Nucleus accumbens (tissue), 56 donors: ENCODE measurements at places on chromosomes 13 and 19.
A peak's percentile ranks its signal among the peaks of the same experiment; 100 is the strongest.

DNA sequence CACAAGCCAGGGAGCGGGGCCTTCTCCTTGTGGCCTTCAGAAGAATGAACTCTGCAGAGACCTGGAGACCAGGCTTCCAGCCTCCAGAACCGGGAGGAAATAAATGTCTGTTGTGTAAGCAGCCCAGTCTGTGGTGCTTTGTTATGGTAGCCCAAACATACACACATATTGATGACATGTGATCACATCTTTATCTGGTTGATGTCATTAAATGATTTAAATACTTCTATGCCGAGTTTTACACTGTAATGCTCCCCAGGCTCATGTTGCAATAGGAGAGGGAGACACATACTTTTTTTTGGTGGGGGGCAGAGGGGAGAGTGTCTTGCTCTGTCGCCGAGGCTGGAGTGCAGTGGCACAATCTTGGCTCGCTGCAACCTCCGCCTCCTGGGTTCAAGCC is 188.0 kb upstream of the IRS2 start:
- DNase-seq: no peak

- DNase-seq: no peak
These were observed 186.5 kb downstream of the NHLRC3 start for GRCh38 chr13:39224671-39225240.

GRCh38 chr13:91699863-91700262 is 301.4 kb downstream of the GPC5 start:
- no peak for DNase-seq

- peak; percentile 22 for DNase-seq
These were observed 70.0 kb downstream of the INSR start for GRCh38 chr19:7224209-7224686.

DNA sequence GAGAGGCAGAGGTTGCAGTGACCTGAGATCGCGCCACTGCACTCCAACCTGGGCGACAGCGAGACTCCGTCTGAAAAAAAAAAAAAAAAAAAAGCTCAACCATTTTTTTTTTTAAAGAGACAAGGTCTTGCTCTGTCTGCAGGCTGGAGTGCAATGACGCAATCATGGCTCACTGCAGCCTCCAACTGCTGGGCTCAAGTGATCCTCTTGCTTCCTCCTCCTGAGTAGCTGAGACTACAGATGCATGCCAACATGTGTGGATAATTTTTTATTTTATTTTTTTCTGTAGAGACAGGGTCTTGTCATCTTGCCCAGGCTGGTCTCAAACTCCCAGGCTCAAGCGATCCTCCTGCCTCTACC is 10.3 kb downstream of the EHD2 start:
- DNase-seq: no peak

DNA sequence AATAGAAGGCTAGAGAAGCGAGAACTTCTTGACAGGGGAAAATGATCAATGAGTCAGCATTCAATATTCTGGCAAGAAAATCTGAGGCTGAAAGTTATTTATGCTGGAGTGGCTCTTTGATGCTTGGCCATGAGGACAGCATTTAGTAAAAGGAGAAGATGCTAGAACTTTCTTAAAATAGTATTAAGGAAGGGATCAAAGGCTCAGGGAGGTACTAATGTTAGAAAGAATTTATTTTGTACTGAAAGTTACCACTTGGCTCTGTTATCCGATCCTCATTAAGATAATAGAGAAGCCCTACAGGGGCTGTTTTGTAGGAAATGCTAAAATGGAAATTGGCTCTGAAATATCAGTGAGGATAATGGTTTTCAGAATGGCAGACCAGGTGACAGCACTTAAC is 1774.6 kb upstream of the PCDH20 start:
- DNase-seq: no peak

- no peak for DNase-seq
These were observed 114.7 kb downstream of the RAP2A start for GRCh38 chr13:97548711-97549110.

GRCh38 chr13:31027136-31027535 is 94.7 kb downstream of the TEX26 start:
- DNase-seq: no peak

- no peak for DNase-seq
These were observed 67.2 kb downstream of the MBD3L1 start for GRCh38 chr19:8899356-8899755.

DNA sequence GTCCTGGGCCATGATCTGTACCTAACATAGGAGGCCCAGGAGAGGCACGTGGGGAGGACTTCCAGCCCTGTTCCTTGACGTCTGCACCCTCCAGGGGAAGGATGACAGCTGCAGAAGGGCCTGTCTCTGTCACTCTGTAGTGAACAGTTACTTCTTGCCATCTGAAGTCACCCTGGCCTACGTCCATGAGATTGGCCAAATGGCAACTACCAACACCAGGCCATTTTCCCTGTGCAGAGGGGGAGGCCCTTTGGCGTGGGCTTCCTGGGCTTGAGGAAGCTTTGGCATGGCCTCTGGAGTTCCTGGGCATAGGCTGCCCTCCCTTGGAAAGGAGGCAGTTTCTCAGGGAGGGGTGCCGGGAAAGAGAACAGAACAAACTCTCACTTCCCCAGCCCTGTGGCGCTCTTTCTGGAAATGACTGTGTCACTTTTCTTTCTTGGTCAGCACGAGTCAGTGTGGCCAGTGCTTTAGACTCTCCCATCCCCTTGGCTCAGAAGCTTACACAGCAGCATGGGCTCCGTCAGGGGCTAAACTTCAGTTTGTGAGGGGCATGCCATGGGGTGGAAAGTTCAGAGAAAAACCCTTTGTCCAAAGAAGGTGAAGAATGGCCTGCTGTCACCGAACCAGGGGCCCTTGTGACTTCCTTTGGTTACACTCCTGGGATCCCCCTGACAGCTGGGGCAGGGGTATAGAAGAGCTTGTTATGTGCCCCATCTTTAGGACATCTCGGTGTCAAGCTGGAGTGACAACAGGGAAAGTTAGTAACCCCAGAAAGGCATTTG is 5.3 kb downstream of the CARM1 start:
- DNase-seq: no peak

DNA sequence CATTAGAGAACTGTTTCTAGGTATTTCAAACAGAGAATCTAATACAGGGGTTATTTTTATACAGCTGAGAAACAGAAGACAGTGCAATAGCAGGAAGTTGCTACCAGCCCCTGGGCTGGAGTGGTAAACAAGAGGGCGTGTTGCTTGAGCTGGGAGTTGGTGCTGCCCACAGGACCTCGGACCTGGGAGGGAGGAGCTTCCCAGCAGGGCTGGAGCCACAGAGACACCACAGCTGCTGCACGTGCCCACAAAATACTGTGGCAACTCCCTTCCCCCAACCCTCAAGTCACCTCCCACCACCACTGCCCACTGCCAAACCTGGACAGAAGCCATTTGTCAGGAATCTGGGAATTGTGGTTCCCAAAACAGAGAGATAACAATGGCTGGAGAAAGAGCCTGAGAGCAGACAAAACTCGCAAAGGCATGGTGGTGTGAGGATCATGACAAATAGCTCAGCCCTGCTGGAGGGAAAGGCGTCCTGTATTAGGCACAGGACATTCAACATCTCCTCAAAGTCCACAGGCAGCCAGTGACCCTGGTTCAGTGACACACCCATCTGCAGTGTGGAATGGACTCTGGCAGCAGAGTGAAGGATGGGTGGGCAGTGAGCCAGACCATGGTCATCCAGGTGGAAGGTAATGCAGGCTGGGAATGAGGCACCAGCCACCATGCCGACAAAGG is 57.2 kb downstream of the SPATA13 start:
- DNase-seq: no peak

- DNase-seq: no peak
These were observed 76.9 kb downstream of the LRCH1 start for GRCh38 chr13:46629811-46630413.

DNA sequence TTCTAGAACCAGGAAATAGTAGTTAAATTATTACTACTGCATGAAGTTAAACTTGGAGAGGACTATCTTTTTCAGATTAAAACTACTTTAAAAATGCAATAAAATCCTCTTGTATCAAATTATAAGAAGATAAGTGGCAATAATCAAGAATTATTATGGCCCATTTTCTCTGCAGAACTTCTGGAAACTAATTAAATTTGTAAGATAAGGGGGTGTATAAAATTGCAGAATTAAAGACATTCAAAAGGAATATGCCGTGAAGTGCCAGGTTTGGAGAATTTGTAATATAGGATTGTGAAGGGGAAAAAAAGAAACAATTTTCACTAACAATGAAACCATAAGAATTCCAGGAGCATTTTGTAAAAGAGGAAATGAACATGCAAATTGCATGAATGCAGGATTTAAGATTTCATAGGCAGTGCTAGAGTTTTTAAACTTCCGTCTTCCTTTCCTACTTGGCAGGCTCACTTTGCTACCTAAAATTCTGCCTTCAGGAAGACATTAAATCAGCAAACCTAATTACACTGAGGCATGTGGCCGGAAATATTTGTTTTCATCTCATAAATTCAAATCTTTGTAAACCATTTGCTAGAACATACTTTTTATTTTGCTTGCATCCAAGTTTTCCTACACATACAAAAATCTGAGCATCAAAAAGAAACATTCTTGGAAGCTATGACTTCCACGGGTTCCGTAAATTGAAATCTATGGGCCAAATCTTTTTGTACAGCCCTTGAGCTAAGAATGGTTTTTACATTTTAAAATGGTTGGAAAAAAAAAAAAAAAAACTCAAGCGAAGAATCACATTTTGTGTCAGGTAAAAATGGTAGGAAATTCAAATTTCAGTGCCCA is 166.9 kb downstream of the DCLK1 start:
- no peak for DNase-seq

DNA sequence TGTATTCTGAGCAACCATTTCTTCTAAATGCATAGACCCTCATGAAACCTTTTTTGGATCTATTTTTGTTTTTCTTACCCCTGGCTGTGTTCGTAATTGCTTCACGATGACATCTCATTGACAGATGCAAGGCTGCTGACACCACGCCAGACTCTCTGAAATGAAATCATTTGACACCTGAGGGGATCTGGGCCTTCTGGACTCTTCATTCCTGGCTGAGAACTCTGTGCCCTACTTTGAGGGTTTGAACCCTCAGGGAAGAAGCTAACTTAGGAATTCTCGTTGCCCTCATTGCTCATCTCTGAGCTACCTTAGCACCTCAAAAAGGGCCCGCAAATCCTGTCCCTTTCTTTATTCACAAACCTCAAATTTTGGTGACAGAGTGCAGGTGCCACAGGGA is 40.5 kb upstream of the NBEA start:
- DNase-seq: no peak

DNA sequence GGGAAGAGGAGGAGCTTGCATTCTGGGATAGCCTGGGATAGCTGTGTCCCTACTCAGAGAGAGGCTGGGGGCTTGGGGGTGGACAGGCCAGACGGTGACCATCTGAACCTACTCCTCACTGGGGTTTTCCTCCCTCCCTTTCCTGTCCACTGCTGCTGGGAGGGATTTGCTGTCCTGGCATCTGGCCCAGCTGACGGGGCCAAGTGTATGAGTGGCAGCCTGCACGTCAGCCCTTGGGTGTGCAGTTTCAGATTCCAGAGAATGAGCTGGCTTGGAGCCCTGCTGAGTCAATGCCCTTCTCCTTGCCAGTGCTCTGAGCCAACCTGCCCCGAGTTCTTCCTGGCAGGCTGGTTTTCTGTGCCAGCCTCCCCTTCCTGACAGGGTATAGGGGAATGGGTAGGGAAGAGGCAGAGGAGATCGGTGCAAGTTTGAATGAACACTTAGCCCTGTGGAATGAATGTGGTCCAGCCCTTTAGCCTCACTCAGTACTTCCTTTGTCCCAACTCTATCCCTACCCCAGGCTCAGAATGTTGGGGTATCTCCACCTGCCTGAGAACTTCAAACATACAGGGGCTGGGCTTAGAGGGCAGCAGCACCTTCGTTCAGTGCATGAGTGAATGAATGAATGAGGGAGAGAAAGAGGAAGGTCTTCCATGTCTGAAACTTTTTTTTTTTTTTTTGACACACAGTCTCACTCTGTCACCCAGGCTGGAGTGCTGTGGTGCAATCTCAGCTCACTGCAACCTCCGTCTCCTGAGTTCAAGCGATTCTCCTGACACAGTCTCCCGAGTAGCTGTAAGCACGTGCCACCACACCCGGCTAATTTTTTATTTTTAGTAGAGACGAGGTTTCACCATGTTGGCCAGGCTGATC is 1.8 kb upstream of the ANGPTL4 start:
- DNase-seq: peak; percentile 50

DNA sequence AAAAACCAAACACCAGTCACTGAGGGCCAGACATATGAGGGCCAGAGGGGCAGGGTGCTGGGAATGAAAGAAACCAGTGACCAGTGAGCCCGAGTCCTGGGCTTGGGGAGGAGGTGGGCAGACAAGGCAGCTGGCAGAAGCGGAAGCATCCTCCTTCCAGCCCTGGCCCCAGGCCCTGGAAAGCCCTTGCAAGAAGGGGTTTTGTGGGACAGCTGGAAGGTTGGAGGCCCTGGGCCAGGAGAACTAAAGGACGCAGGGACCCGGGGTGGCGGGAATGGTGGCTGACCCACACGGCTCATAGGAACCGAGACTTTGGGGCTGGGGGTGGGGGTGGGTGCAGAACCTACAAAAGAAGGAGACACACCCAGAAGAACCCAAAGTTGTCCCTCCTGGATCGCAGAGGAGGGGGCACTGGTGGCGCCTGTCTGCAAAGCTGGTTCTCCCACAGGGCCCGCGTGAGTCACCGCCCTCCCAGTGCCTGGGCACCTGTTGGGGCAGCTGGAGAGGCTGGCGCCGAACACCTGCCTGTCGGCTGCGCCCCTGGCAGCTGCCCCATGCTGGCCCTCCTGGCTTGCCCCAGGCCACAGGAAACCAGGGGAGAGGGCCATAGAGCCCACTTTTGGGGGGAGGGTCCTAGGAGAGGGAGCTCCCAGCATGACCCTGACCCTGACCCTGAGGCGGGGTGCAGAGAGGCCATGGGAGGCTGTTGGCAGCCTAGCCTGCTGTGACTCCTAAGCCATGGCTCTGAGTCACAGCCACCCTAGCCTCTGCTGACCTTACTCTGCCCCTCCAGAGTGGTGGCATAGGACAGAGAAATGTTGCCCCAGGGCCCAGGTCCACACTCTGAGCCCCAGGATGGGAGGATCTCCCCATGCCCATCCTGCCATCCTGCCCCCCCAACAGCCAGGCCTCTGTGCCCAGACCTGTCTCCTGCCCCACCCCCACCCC is 802 bp downstream of the DMPK start:
- DNase-seq: peak; percentile 18

DNA sequence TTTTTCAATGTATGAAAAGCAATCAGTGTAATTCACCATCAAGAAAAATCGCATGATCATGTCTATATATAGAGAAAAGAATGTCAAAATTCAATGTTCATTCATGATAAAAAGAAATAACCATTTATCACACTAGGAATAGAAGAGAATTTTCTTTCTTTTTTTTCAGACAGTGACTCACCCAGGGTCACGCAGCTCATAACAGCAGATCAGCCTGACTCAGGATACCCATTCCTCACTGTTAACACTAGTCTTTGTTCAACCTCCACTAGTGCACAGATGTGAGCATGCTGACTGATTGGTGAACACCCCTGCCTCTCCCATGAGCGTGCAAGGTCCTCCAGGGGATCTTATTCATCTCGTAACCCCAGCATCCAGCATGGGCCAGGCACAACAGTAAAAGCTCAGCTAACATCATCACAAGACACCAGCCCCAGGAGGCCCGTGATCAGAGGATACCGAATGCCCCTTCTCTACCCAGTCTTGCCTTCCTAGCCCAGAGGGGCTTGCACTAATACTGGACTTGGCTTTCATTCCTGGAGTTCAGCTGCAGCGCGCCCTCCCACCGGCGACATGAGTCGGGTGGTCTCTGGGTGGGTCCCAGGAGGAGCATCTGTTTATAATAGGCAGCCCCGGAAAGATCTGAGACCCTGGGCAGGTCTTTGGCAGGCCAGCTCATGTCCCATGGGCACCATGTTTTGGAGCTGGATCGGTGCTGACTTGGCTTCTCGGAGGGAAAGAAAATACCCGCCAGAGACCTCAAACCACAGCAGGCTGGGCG is 539.5 kb upstream of the SLC10A2 start:
- no peak for DNase-seq

GRCh38 chr19:45099467-45100191 is 6.7 kb downstream of the PPP1R37 start:
- DNase-seq: no peak
